ENCODE measurements at places on chromosomes 6 and 20.

DNA sequence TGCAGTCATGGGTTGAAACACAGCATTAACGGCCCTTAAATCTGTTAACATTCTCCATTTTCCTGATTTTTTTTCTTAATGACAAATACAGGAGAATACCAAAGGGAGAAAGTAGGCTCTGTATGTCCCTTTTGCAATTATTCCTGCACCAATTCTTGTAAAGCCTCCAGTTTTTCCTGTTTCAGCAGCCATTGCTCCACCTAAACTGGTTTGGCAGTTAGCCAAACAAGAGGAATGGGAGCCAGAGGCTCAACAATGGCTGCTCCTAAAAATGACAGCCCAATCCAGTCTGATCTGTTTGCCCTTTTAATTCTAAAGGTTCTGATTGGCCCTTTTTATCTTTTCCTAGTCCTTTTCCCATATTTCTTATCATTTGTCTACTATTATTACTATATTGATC lies 284.2 kb upstream of the SGK1 start:
- DNase-seq: no peak

DNA sequence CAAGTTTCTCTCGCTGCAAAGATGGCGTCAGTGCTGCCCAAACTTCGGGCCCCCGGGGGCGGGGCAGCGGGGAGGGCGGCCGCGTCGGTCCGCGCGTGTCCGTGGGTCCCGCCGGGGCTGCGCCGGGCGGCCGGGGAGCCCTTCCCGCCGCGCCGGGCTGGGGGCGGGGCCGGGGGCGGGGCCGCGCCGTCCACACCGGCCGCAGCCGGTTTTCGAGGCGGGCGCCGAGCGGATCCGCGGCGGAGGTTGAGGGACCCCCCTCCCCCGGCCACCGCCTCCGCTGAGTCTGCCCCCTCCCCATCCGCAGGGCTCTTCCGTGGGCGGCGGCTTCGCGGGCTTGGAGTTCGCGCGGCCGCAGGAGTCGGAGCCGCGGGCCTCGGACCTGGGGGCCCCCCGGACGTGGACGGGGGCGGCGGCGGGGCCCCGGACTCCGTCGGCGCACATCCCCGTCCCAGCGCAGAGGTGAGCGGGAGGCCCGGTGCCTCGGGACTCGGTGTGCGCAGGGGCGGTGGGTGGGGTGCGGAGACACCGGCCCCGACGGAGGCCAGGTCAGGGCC lies 572 bp downstream of the SLC2A4RG start:
- DNase-seq: peak; percentile 31

DNA sequence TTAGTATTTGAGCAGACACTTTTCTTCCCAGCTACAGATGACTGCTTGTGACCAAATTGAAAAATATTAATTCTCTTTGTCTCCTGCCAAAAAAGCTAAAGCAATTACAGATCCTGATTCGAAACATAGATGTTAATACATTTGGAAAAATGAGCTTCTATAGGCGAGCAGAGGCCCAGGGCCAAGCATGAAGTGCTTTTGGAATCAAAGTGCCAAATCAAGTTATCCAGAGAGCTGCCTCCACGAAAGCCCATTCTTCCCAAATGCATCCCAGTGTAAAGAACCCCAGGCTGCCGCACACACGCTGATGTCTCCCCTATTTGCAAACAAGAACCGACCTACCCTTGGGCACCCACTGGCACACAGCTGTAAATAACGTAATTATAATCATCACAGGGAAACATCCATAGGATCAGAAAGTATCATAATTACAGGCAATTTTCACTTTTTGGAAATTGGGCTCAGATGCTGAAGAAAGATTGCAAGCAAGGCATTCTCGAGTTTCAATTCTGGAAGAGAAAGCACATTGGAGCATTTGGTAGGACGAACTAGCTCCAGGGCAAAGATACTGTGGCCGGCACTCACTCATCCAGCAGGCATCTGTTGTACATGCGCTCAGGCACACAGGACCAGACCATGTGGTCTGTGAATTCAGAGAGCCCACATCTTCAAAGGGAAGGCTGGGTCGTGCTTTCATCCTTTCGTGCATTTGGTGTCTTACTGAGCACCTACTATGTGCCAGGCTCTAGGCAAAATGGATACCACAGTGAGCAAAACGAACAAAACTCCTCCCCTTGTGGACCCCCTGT lies 45.9 kb downstream of the BMP7 start:
- peak; percentile 14 for DNase-seq

GRCh38 chr6:132865829-132866228 lies 51.5 kb downstream of the RPS12 start:
- DNase-seq: no peak

DNA sequence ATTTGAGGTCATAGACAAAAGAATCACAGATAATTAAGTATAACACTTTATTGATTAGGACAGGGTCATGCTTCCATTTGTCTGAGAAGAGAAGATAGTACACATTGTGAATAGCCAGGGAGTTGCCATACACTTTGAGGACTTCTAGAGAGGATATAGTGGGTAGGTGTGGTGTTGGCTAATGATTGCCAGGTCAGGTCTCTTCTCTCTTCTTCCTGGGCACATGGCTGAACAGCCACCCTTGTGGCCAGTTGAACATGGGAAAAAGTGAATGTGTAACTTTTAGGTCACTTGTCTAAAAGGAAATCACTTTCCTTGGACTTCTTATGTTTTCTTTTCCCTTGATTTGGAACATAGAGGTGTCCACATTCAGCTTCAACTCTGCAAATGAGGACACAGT lies 772.1 kb upstream of the MAP3K7 start:
- DNase-seq: no peak

GRCh38 chr6:41515995-41516394 lies 30.2 kb upstream of the FOXP4 start:
- DNase-seq: no peak

DNA sequence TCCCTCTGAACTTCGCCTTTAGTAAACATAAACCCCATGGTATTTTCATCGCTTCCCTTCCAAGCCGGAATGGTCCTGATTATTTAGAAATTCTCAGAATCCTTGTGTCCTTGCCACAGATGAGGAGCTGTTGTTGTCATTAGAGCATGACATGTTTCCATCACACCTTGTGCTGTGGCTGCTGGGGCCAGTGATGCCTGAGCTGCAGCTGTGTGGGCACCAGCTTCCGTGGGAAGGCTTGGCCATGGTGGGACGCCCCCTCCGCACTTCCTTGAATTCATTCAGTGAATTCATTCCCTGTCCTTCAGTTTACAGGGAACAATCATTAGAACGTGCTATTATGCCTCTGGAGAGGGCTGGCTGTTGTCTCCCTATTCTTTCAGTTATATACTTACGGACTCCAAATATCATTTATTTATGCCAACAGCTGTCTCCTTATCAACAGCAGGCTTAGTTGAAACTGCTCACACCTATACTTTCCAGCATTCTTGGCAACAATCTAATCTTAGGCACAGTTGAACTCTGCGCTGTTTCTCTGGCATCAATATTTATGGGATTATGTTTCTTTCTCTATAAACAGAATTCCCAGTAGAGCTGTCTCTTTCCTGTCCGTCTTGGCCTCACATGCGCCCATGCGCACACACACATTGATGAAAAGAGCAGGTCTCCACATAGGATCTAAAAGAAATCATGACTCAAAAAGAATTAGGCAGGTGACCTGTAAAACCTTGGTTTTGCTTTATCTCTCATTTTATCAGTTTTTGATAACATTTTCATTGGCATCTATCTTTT lies 9.0 kb downstream of the ADGRF1 start:
- DNase-seq: no peak

DNA sequence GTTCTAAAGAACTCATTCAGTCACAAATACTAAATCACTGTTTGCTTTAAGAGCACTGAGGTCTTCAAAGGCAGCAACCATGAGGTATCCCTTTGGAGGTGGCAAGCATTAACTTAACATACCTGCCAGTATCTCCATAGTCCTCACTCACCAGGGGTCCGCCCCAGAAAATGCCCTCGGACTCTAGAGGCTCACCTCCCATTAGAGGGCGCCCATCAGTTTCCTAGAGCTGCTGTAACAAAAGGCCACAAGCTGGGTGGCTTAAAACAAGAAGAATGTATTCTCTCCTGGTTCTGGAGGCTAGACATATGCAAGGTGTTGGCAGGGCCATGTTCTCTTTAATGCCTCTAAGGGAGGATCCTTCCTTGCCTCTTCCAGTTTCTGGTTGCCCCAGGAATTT lies 12.0 kb upstream of the RNGTT start:
- DNase-seq: no peak

- no peak for DNase-seq
Observed at GRCh38 chr6:69622230-69622629, 174.6 kb downstream of the LMBRD1 start.

GRCh38 chr6:95294043-95294442 lies 283.3 kb upstream of the MANEA start:
- DNase-seq: no peak

GRCh38 chr6:44629636-44630035 lies 242.1 kb downstream of the CDC5L start:
- DNase-seq: no peak

- DNase-seq: peak; percentile 24
Observed at GRCh38 chr20:22389836-22390542, 194.4 kb downstream of the FOXA2 start.

DNA sequence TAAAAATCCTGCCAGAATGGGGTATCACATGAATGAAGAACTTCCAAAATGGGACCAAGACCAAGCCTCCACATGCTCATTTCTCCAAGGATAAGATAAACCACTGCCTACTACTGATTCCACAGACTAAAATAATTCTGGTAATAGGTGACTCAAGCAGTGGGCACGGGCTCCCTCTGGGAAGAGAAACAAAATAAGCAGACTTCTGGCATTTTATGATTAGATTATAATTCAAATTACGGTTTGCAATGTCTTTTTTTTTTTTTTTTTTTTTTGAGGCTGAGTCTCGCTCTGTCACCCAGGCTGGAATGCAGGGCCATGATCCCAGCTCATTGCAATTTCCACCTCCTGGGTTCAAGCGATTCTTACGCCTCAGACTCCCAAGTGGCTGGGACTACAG lies 16.0 kb downstream of the UQCC1 start:
- peak; percentile 77 for DNase-seq

- DNase-seq: peak; percentile 63
Observed at GRCh38 chr6:141117874-141118273, 1014.9 kb upstream of the GJE1 start.

- no peak for DNase-seq
Observed at GRCh38 chr20:58407966-58408557, 19.0 kb downstream of the VAPB start.

All from fibroblast of upper back skin (primary cell).